ENCODE measurements at places on chromosomes 5 and 9.

DNA sequence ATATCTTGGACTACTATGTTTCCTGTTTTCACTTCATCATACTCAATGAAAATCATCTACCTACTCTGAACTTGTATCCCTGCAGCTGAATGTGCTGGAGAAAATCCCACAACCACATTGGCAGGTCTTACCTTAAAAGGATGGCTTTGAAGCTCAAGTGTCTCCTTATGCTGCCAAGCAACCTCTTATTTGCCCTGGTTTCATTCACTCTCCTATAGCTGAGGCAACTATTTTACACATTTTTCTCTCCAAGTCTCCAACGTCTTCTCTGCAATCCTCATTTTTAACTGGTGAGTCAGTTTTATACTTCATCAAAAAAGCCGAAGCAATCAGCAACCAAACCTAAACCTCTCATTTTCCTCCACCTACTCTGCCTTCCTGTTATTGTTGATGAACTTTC, 49.7 kb downstream of the POU4F3 start:
- no peak for DNase-seq

- no peak for DNase-seq
Measured at GRCh38 chr5:127599847-127600246, 49.0 kb upstream of the CTXN3 start.

DNA sequence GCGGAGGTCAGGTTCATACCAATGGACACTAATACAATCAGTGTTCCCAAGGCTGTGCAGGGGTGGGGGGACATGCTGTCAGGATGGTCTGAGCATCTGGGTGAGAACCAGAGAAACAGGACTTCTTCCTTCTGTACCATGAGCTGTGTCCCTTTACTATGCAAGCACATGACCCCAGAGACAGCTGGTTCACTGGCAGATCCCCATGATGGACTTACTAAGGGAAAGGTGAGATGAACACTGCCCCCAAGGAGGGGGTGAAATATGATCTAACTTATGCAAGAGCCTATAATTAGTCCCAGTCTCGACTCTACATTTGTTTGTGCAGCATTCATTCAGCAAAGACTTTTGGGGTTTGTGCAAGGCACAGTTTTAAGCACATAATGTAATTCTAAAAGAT, 91.4 kb downstream of the LIFR start:
- DNase-seq, result no peak

DNA sequence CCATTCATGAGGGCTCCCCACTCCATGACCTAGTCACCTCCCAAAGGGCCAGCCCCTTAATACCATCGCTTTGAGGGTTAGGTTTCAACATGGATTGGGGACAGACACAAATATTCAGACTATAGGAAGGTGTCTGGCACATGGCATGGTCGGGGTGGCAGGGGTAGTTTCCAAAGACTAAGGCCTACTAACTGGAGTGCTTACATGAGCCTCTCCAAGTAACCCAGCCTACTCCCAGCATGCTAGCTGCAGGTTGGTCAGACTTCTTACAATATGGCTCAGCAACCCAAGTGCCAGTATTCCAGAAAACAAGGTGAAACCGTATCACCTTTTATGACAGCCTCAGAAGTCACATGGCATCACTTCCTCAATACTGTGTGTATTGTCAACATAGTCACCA, 19.9 kb upstream of the OTULINL start:
- no peak for DNase-seq

GRCh38 chr5:172245703-172246125, 37.9 kb downstream of the UBTD2 start:
- DNase-seq, result no peak

DNA sequence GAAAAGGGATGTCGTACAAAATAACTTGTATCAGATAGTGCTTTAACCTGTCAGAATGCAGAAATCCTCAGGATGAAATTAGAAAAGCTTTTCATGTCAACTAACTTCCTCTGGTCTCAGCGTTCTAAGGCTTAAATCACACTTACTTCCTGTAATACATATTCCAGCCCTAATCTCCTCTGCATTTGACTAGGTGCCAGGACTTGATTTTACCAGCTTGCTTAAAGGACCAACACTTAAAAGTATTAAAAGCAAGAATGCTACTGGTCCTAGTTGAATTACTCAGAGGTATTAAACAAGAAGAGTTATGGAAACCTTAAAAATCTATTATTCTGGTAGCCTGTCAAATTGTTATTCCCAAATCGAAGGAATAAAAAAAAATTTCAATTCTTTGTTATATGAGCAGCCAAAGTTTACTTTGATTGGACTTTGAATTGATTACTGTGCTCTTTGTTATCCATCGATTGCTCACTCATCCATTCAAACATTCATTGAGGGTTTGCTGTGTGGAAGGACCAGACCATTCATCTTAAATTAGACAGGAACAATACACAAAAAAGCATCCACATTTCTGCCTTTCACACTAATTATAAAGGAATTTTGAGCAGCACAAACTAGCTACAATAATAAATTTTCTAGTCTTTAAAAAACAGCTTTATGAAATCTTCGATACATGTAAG, 108.7 kb downstream of the MUSK start:
- DNase-seq, result no peak

DNA sequence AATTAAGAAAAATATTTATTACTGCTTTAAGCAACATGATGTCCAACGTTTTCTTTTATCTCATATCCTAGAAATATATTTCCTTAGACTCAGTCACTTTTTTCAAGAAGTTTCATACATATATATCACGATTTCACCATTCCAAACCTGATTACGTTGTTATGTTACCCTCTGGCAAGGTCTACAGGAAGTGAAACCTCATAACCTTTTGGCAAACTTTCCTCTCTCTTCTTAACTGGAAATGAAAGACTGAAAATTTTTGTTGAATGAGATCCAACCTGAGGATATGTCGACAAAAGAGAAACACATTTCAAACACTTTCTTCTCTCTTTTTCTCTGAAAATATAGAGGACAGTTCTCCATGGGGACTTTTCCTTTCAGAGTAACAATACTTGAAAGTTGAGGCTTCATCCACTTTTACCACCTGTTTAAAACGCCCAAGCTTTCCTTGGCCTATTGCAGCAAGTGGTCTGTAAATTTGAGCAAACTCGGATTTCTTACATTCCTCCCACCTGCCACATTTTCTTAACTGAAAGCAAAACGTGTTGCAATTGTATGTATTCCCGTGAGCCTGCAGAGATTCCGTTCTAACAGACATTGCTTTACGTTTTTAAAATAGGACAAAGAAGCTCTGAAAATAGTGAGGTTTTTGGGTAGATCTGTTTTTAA, 298.1 kb downstream of the CETN3 start:
- DNase-seq, result no peak

- no peak for DNase-seq
Measured at GRCh38 chr9:122446819-122447484, 30.8 kb downstream of the OR1J1 start.

DNA sequence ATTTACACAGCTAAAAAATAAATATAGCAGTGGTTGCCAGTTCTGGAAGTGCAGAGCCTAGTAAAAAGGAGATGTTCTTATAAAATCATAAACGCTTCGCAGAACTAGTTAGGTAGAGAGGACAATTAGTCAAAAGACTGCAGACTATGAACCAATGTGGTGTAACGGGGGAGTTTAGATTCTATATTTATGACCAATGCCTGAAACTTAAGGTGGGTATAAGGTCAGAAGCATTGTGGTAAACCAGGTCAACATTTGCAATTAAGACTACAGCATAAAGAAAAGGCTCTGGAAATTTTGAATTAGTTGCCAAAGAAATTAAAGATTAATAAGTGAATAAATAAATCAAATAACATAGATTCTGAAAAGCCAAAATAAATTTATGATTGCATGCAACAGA, 370.4 kb downstream of the PRDM9 start:
- DNase-seq, result no peak

GRCh38 chr5:43648499-43649124, 45.6 kb downstream of the NNT start:
- DNase-seq, result no peak

- DNase-seq, result no peak
Measured at GRCh38 chr5:41284938-41285337, 71.6 kb upstream of the C6 start.

- no peak for DNase-seq
Measured at GRCh38 chr9:109791747-109792146, 11.7 kb downstream of the PALM2AKAP2 start.

GRCh38 chr9:75378926-75379325, 290.6 kb downstream of the OSTF1 start:
- DNase-seq, result no peak

DNA sequence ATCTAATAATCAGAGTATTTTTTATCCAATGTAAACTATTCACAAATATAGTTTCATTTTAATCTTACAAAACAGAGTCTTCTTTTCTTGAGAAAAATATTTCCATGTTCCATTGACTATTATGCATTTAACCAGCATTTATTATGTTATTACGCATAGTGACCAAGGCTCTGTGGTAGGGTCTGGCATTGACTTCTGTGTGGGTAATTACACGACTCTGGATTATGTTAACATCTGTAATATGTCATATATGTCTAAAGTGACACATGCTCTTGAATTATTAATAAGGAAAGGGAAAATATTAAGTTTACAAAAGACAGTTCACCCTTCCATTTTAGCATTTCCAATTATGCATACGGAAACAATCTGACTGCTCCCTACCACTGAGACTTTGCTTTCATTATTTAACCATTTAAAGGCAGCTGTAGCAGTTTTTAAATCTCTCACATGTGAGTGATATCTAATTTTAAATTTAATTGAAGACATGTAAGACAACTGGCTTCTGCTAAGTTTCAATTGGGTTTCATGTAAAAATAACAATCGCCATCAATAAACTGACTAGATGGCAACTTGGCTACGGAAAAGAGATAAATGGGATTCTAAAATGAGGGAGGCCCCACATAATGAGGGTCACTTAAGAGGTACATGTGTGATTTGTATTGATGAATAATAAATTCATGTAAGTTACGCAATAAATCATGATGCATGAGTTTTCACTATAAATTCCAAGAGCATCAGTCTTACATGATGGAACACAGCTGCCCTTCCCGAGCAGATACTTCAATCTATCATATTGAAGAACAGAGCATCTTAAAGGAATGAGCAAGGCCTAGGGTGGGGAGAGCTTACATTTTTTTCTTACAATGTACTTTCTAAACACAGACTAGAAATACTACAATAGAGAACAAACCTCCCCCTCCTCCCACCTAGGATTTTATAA, 1056.8 kb downstream of the MAT2B start:
- DNase-seq, result no peak

DNA sequence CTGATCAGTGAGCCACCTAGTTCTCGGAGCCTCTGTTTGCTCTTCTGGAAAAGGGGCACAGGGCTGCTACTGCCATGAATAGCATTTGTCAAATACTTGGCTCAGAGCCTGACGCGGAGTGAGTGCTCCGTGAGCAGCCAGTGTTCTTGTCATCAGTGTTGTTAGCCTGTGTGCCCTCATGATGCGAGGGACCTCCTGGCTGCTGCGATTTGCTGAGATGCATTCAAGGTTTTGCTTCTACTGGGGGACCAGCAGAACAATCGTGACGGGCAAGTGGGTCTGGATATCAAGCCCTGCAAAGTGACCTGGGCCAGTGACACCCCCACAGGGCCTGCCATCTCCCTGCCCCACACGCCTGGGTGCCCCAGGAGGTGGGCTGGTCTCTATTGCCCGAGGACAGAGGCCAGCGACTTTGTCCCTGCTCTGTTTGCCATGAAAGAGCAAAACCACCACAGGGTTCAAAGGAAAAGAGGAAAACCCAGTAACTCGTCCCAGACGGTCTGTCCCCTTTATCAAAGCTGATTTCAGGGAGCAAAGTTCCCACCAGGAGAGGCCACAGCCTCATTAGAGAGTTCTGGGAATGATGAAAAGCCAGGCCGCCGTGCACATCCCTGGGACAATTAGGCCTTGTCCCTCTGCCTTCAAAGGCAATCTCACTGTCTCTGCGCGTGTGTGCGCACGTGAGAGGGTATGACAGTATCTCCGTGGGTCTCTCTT, 86.5 kb upstream of the LMX1B start:
- DNase-seq, result no peak

DNA sequence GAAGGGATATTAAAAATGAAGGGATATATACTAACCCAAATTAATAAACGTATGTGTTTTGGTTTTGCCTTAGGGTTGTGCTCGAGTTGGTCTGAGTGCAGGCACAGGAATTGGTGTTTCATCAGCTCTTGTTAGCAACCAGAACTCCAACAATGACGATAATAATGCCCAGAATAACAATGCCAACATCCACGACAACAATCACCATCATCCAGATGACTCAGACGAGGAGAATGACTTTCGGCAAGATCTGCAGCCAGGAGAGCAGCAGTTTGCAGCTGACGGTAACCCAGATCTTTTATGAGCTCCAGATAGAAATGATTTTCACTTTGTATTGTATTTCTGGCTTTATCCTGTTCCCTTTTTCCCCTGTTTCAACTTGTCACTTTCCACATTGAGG, 33.2 kb downstream of the FBXO38 start:
- DNase-seq, result no peak

DNA sequence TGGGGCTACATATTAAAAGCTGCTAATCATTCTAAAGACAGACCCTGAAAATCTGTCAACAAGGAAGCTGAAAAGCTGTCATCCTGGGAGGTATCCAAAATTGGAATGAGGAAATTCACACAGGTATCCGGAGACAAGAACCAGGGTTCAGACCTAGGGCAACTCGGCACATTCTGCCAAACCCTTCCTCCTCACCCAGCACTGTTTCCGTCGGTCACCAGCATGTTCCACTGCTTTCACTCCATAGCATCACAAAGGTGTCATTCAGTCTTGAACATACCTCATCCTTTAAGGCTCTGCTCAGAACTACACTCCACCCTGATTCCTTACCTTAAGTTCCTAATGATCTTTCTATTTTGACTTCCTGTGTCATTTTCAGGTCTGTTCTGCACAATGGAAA, 153.1 kb upstream of the RASA1 start:
- DNase-seq, result no peak

DNA sequence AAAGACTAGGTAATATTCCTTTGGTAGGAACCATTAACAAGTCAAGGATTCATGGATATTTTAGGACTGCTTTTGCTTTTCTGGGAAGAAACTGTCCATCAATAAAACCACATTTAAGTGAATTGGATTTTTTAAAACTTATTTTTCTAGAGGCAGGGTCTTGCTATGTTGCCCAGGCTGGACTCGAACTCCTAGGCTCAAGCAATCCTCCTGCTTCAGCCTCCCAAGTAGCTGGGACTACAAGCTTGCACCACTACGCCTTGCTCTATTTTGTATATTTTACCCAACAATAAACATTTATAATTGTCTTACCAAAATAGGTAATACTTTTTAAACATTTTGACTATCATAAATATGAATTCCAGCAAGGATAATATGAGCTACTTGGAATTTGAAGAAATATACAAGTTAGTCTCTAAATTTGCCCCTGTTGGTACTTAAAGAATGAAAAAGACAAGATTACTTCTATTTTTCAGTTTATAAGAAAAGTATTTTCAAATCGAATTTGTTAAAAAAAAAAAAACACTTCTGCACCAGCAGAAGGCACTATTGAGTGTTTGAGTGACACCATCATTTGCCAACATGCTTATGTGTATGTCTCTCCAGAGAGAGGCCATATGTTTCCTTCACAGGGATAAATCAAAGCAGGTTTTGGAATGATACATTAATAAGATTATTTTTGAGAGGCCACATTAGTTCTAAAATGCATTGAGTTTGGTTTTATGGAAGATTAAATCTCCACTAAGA, 60.0 kb upstream of the CARTPT start:
- DNase-seq, result no peak

- DNase-seq, result peak; percentile 32
Measured at GRCh38 chr5:142800776-142801494, 30.8 kb downstream of the ARHGAP26 start.

GRCh38 chr5:179916523-179916922, 8.8 kb upstream of the TBC1D9B start:
- DNase-seq, result no peak

GRCh38 chr5:99368726-99369125, 439.9 kb upstream of the CHD1 start:
- no peak for DNase-seq
